ENCODE measurements at places on chromosomes 12 and 14. TPM values are rescaled to one million over a fixed set of nuclear protein-coding genes. Genes with fewer than 3 reads are reported as not detected.
A peak's percentile ranks its signal among the peaks of the same experiment; 100 is the strongest.

CISTR gene
- 0.22 TPM for polyA plus RNA-seq

CLEC2D gene
- 21.3 TPM for polyA plus RNA-seq

TESPA1 gene
- 0.34 TPM for polyA plus RNA-seq

OVCH1 gene
- 0.41 TPM for polyA plus RNA-seq

DCAF11 gene
- polyA plus RNA-seq: 82.0 TPM

CCDC88C gene
- polyA plus RNA-seq: 34.6 TPM

CLEC1A gene
- polyA plus RNA-seq: 3.9 TPM

GRCh38 chr12:112214064-112214463 is 88.7 kb downstream of the TRAFD1 start:
- DNase-seq: no peak

GRCh38 chr14:28608851-28609828 is 157.4 kb upstream of the FOXG1 start:
- peak; percentile 53 for DNase-seq

DNA sequence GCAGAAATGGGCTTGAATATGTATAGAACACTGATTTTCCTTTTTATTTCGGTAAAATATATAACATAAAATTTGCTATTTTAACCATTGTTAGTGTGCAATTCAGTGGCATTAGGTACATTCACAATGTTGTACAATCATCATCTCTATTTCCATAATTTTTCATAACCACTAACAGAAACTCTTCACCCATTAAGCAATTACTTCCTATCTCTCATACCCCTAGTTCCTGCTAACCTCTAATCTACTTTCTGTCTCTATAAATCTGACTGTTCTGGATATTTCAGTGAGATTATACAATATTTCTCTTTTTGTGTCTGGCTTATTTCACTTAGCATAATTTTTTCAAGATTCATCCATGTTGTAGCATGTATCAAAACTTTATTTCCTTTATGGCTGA is 8.9 kb upstream of the RNF212B start:
- DNase-seq: no peak

GRCh38 chr14:106069804-106070625 is 543.6 kb downstream of the TMEM121 start:
- no peak for DNase-seq

DNA sequence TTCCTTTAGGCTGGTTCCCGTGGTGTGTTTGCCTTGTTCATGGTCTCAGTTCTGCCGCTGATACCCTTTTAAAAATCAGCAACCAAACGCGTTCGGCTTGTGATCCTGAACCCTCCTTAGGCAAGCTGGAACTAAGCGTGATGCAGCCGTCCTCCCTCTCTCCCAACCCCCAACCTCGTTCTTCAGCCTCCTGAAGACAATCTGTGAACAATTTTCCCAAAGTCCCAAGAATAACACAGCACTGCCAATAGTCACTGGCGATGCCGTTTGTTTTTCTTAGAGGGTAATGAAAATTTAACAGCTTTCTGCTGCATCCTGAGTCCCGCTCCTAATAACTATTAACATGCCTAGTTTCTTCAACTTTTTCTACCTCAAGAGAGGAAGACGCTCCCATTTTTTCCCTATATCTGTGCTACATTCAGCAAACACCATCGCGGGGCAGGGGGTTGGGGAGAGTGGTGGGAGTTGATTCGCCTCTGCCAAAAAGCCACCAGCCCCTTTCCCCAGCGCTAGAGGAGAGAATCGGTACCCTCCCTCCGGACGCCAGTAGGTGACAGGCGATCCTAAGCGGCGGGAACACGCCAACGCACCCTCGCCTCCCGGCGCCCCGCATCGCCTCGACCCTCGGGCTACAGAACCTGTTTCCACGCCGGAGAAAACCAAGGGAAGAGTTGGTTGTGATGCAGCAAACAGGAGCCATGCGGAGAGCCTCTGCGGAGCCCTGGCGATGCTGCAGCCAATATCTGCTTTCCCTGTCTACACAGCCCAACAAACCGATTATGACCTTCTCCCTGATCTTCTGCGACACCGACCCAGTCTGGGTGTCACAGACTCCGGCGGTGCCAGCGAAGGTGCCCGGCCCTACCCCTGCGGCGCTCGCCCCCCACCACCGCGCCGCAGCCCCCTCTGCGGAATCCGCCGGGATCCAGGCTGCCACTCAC is 752 bp downstream of the PRICKLE1 start:
- peak; percentile 37 for DNase-seq

DNA sequence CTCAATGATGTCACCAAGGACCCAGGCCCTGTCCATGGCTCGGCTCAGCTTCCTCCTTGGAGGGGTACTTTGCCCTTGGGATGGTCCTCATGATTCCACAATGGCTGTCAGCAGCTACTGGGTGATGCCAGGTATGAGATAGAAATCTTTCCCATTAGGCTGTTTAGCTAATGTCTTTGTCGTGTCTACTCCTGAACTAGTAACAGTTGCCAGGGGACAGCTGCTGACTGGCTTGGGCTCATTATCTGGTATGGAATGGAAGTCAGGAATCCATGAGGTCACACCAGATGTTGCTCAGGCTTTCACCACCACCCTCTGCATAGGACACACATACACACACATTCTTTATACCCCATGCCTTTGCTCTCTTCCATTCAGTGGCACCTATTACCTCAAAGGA is 9.2 kb downstream of the PRPH start:
- no peak for DNase-seq

- DNase-seq: no peak
Measured at GRCh38 chr14:106346534-106347290, 820.3 kb downstream of the TMEM121 start.

GRCh38 chr14:90452366-90452765 is 55.5 kb downstream of the CALM1 start:
- DNase-seq: no peak

DNA sequence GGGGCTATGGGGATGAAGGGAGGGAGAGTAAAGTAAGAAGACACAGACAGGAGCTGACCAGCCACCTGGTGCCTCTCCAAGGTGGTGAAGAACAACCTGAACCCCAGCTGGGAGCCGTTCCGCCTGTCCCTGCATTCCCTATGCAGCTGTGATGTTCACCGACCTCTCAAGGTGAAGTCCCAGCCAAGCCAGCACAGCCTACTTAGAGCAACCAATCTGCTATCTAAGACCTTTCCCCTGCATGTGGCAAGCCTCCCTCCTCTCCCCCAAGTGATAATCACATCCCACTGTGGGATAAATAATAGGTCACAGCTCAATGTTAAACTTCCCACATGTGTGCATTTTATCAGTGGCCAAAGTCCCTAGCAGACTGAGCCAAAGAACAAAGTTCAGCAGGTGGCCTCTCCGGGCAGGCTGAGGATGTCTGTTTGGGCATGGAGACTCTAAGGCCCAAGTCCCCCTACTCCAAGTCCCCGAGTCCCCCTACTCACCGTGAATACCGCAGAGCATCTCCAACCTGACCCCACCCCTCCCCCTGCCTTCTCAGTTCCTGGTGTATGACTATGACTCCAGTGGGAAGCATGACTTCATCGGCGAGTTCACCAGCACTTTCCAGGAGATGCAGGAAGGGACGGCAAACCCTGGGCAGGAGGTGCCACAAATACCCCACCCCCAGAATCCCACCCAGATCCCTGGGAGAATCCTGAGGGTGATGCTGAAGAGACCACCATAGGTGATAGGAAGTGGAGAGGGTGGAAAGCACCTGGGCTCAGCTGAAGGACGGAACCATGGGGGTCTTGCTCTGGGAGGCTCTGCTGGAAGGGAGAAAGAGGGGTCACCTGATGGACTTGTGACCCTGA is 3.5 kb downstream of the CPNE6 start:
- DNase-seq: no peak

- DNase-seq: no peak
Measured at GRCh38 chr14:105348169-105348944, 33.8 kb downstream of the PACS2 start.

DNA sequence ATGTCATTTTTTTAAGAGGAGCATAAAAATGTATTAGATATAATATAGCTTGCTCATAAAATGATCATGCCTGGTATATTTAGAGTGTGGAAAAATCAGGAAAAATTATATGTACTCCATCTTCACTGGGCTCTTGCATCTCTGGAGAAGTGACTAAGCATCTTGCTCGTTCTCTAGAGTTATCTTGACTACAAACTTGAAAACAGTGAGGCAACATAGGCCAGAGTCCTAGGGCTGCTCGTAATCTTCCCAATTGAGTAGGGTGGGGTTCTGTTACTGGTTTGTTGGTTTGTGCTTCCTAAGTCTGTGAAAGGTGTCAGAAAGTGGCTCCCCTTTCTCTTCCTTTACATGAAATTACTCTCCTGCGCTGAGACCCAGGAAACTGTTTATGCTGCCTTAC is 46.2 kb downstream of the AACS start:
- no peak for DNase-seq

DNA sequence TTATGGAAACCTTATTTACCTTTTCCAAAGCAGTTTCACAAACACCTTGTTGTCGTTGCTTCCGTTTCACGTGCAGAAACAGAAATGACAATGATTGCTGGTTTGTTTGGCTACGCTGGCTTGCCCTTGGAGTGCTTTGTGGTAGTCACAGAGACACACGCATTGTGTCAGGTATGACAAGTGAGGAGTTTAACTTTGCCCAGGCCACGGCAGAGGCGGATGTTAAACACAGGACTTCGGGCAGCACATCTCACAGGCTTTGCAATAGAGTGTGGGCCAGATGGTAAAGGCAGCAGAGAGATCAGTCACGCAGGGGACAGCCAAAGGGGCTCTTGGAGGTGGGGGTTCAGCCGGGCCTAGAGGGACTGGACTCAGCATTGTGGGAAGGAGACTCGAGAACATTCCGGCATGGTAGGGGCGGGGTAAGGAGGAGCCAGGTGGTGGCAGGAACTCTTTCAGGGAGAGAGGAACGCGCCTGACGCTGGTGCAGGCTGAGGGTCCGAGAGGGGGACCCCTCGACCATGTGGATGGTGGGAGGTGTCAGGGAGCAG is 59.8 kb upstream of the KCNA1 start:
- DNase-seq: no peak

DNA sequence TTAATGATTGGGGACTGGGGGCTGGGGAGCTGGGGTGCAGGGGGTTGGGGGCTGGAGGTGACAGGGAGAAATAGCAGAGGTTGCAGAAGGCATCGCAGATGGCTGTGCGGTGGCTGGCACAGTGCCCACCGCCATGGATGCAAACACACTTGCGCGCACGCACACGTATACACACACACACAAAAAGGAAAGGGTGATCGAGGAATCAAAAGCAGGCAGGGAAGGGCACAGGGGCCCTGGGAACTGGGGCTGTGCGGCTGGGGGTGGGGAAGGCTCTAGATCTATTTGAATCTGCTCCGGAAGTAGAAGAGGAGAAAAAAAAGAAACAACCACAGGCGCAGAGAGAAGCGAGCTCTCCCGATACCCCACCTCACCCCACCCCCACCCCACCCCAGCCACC is 39.4 kb downstream of the ZFHX2 start:
- DNase-seq: no peak

- no peak for DNase-seq
Measured at GRCh38 chr12:57247041-57247440, 3.9 kb downstream of the STAC3 start.

DNA sequence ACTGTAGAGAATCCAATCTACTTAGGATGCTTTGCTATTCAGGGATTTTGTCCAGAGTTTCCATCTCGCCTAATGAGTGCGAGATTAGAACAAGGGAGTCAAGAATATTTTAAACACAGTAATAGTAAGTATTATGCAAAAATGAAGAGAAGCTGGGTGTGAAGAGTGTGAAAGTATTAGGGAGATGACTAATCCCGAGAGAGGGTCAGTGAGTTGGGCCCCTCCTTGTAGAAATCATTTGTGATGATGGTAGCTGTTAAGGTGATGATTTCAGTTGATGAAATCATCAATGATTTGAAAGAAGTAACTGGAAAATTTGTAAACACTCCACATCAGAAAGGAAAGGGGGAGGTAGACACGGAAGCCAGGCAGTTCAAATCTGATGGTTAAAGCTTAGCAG is 478.9 kb upstream of the MGAT4C start:
- no peak for DNase-seq

DNA sequence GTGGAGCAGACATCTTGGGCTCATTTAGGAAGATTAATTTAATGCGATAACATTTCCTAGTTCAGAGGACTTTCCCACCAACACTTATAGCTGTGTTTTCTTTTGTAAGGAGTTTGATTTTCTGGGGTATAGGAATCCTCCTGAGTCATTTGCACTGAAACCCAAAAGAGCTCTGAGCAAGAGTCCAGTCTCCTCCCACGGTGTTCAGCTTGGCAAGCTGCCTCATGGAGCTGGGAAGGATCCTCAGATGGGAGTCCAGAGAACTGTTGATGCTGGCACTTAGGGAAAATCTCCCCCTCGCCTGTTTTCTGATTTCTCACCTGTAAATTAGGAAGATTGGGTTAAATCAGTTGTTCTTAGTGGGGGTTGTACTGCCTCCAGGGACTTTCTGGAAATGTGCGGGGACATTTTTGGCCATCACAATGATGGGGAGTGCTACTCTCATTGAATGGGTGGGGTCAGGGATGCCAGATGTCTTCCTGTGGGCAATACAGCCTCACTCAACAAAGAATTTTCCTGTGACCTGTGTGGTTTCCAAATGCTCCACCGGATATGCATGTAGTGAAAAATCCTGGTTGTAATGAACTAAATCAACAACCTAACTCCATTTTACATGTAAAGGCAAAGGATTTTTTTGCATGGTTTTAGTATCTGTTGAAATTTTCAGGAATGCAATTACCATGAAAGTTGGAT is 150.6 kb downstream of the ADCK1 start:
- no peak for DNase-seq

DNA sequence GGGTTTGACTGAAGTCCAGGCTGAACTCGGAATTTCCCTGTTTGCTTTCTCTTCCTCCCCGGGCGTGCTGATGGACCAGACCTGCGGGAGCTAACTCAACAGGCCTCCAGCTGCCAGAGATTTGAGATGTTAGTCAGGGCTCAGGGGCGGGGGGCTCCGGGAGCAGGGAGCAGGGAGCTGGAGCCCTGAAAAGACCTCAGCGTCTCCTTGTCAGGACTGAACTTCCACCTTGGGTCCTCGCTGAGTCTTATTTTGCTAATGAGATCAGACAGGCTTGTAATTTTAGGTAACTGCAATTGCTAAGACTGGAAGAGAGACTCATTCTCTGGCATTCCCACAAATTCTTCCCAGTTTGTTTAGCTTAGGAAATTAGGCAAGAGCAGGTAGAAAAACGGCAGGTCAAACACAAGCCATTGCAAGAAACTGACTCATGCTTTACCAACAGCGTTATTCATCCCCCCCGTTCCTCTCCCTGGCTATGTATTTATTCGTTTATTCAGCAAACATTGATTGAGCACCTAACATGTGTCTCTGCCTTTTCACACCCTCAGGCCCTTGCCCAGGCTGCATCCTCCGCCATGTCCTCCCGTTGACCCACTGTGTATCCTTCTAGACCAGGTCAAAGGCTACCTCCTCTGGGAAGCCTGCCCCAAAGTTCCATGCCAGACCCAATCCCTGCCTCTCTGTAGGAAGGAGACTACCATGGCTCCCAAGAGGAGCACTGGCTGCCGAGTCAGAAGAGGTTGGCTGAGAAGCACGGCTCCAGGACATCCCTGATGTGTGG is 80.4 kb upstream of the DIO3 start:
- no peak for DNase-seq
